ENCODE measurements at places on chromosomes 16 and 17.

- DNase-seq: no peak
These were observed 2.1 kb downstream of the PRR35 start for GRCh38 chr16:561957-562938.

DNA sequence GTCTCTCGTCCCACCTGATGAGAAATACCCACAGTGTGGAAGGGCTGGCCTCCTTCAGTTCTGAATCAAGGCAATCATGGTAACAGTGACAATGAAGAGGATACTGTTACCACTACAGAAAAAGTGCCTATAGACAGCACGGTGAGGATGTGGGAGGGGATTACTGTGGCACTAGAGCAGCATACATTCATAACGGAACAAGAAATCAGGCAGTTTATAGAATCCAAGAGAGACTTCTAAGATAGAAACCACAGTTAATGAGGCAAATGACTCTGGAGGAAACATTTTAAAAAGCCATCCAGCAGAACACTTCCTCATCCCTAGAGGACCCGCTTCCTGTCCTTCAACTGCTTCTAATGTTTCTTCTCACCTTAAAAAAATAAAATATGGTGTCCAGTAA lies 2.7 kb downstream of the RUSF1 start:
- no peak for DNase-seq

DNA sequence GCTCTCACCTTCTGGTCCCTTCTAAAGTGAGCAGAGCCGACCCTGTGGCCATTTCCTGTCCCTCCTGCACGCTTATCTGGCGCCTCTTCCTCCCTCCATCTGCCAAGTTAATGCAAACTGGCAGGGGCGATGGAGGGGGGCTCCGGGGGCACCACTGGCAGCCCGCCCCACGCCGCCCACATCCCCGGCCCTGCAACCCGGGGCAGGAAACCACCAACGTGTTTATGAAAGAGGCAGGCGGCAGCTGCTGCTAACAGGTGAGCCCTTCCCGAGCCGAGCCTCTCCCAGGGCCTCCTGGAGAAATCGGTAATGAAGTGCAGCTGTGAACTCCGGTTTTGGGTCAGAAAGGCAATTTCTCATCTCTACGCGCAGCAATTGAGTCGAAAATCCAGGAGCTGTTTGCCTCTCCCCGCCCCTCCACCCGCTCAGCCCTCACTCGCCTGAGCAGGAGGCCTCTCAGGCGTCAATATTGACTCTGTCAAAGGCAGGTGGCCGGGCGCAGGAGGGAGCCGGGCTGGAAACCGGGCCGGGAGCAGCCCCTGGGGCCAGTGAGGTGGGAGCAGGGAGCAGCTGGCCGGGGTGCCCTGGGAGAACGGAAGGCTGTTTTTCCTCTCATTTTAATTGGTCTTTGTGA lies 164.4 kb upstream of the GSE1 start:
- DNase-seq: no peak

- DNase-seq: peak; percentile 61
These were observed 606.2 kb downstream of the WWOX start for GRCh38 chr16:78705694-78706093.

- DNase-seq: no peak
These were observed 87.7 kb downstream of the C16orf95 start for GRCh38 chr16:87229230-87230188.

DNA sequence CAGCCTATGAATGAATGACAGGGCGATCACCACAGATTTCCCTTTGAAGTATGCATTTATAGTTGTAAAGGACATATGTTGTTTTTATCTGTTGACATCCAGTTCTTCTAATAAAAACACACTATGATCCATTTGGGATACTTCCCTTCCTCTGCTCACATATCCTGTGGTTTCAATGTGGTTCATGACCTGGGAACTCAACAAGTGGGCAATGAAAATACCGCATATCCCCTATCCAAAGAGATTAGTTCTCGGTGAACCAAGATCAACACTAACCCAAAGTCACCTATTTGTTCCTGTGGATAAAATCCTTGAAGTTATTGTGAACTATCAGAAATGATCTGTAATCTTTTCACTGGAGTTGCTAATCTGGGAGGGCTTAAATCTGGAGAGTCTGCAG lies 16.0 kb downstream of the ABCA8 start:
- no peak for DNase-seq

GRCh38 chr16:85750146-85750826 lies 610 bp downstream of the C16orf74 start:
- DNase-seq: no peak

DNA sequence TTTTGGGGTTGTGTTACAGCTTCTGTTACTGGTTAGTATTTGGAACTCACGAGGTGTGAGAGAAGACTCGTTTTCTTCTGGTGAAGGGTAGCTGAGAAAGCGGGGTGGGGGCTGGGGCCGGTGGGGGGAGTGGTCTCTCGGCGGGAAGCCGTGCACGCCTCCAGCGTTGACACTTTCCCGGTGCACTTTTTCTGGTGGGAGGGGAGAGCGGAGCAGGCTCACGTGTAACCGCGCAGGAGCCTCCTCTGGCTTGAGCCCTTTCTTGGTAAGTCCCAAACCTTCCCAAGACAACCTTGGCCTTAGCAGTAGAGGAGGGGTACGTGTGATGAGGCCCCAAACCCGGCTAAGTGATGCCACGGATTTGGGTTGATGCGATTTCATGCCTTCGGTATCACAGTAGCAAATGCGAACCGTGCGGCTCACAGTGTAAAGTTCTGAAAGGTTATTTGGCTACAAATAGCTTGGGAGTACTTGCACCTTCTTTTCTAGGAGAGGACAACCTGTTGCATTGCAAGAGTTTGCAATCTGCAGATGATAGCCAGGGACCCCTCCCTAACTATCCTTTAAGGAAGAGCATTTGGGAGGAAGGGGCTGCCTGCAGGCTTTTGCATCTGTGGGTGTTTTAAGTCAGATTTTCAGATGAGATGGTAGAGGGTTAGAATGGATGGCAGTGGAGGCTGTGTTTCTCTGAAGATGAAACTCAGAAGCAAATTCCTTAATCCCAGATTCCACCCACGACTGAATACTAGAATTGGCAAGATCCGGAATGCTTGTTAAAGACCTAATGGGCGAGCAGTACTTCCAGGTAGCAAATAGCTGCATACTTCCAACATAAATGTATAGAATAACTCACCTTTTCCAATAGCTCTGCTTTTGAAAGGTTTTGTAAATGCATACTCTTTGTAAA lies 1.5 kb downstream of the HLF start:
- DNase-seq: no peak

DNA sequence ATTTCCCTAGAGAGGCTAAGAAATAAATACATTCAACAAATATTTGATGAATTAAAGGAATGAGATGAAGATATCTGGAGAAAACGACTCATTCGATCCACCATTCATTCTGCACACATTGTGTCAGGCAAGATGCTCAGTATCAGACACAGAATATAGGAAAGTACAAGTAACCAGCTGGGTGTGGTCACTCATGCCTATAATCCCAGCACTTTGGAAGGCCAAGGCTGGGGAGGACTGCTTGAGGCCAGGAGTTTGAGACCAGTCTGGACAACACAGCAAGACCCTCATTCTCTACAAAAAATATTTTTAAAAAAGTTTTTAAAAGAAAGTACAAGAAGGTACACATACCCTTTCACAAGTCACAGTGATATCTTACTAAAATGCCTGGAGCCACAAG lies 42.3 kb downstream of the CRLF3 start:
- no peak for DNase-seq

- DNase-seq: no peak
These were observed 42.1 kb upstream of the CLEC18A start for GRCh38 chr16:69909043-69909442.

- DNase-seq: no peak
These were observed 12.4 kb downstream of the RNF40 start for GRCh38 chr16:30774367-30775130.

GRCh38 chr17:6711081-6711674 lies 2.0 kb downstream of the SLC13A5 start:
- DNase-seq: no peak

DNA sequence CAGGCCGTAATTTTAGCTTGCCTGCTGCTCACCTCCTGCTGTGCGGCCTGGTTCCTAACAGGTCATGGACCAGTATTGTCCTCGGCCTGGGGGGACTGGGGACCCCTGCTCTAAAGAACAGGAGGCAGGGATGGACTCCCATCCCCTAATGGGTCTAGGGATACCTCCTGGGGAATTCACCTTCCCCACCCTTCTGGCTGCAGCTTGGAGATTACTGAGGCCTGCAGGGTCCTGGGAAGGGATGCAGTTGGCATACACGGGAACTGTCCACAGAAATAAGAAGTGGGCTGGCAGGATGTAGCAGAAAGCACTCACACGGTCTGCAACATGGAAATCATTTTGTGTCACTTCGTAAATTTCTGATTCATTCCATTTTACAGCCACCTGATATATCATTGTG lies 123.0 kb downstream of the C16orf95 start:
- DNase-seq: no peak

GRCh38 chr16:2471653-2472487 lies 773 bp downstream of the NTN3 start:
- DNase-seq: no peak

- no peak for DNase-seq
These were observed 74.3 kb downstream of the ZNF778 start for GRCh38 chr16:89291776-89292175.

DNA sequence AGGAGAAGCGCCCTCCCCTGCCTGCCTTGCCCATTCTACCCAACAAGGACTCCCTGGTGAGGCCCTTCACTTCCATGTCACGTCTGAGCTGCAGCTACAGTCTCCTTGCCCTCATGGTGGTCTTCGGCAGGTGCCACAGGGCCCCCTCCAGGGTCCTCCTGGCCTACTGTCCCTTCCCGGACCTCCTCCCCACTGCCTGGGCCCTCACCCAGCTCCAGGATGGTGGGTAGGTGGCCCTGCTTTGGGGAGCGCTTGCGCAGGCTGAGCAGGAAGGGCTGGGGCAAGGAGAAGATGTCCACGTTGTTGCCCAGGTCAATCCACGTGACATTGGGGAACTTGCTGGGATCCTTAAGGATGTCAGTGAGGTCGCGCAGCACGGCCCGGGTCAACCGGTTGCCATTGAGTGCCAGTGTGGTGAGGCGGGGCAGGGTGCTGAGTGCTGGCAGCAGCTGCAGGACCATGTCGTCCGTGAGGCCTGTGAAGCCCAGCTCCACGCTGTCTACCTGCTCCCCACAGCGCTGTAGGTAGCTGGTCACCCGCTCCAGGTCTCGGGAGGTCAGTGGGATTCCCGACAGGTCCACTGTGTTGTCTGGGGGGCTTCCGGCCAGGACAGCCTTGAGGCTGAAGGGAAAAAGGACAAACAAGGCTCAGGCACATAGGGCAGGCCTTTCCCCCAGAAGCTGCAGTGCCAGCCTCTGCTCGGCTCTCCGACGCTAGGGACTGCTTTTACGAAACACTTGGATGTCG lies 28.3 kb downstream of the TRPV2 start:
- DNase-seq: no peak

DNA sequence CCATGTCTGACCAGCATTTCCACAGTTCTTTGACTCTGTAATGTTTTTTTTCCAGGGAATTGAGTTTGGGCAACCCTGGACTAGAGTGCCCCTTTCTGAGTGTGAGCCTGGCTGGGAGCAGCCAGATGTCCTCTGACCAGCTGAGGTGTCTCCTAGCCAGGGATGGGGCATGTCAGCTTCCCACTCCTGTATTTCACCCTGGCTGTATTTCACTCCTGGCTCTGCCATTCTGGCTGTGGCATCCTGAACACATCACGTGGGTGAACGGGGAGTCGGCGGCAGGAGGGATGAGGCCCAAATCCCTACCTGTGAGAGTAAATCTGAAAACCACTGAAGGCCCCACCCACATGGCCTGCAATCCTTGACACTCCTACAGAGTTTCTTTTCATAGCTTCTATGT lies 31.3 kb downstream of the KDM8 start:
- DNase-seq: no peak

DNA sequence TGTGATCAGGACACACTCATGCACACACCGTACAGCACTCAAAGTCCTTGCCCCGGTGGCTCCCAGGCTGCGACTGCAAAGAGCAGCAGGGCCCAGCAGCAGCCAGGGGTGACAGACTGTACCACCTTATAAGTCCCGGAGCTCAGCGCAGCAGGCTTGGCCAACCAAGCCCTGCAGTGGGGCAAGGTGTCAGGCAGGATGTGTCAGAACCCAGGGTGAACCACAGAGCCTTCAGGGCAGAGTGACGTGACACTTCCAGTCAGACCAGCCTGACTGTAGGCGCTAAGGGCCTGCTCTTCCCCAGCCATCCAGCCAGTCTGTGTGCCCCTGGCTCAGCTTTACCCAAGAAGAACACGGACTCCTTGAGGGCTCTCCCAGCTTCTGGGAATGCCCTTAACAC lies 204.1 kb downstream of the COPRS start:
- DNase-seq: no peak

DNA sequence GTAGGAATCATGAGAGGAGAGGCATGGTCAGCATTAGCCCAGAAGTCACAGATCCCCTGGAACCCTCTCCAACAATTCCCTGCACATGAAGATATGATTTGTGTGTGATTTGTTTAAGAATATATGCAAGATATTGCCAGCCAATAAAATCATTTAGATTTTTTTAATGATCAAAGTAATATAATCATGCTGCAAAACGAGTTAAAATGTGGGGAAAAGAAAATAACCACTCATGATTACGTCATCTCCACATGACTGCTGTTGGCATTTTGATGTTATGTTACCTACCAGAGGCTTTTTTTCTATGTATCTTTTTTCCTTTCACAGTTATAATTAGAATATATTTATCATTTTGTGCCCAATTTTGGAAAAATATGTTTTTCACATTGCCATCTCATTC lies 22.4 kb downstream of the SLC35G3 start:
- no peak for DNase-seq
